ENCODE measurements at places on chromosomes 7 and 10.

GRCh38 chr10:124451276-124451675 lies 1.4 kb upstream of the NKX1-2 start:
- no peak for DNase-seq

DNA sequence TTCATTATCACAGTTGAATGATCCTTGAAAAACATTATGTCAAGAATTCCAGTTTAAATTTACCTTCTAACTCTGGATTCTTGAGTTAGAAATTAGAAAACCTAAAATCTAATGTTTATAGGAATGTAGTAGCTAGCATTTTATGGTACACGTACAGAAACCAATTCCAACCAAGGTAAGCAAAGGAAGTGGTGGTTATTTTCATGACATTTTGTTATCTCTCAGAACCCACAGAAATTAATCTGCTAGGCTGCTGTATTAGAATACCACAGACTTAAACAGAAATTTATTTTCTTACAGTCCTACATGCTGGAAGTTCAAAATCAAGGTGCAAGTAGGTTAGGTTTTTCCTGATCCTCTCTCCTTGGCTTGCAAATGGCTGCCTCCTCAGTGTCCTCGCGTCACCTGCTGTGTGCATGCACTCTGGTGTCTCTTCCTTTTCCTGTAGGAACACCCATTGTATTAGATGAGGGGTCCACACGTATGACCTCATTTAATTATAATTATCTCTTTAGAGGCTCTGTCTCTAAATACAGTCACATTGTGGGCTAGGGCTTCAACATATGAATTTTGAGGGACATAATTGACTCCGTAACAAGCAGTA lies 8.5 kb upstream of the CSTF2T start:
- DNase-seq: no peak

- DNase-seq: no peak
Observed at GRCh38 chr7:121002048-121002756, 13.7 kb downstream of the CPED1 start.

- DNase-seq: no peak
Observed at GRCh38 chr10:29302499-29302898, 13.6 kb downstream of the LYZL1 start.

- no peak for DNase-seq
Observed at GRCh38 chr10:48389846-48390557, 83.5 kb downstream of the MAPK8 start.

DNA sequence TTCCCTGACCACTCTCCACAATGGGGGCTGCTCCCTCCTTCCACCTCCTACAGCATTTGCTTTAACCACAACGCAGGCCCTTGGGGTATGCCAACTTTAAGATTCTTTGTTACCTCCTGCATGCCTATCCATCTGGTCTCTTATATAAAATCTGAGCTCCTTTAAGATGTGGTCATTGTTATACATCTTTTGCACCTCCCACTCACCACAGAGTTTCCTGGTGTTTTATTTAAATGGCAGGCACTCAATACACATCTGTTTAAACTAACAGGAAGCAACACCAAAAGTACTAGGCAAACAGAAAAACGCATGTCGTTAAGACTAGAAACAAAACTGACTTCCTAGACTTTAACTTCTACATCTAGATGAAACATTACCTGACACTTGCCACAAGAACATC lies 36.3 kb downstream of the SLC25A13 start:
- no peak for DNase-seq

DNA sequence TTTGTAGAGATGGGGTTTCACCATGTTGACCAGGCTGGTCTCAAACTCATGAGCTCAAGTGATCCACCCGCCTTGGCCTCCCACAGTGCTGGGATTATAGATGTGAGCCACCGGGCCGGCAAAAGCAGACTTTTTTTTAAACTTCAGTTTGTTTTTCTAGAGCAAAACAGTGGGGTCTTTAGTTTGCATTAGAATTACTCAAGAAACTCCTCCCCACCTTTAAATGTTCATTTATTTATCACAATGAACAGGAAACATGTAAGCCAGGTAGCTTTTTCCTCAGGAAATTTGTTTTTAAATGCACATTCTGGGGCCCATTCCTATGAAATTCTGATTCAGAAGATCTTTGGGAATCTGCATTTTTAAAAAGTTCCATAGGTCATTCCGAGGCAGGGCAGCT lies 56.0 kb upstream of the JAZF1 start:
- DNase-seq: no peak

DNA sequence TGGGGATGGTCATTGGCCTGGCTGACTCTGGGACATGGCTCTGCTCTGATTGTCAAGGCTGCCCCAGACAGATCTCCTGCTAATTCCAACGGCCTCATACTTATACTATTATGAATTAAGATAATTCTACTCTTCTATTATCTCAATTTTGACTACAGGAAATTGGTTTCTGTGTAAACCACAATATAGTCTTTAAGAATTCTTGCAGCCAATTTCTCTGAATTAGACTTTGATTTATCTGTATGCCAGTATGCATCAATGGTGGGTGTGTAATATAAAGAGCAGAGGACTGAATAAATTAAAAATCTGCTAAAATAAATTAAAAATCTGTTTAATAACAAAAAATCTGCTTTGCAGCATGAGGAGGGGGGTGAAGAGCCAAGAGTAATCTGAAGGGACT lies 27.0 kb downstream of the HIBADH start:
- no peak for DNase-seq

DNA sequence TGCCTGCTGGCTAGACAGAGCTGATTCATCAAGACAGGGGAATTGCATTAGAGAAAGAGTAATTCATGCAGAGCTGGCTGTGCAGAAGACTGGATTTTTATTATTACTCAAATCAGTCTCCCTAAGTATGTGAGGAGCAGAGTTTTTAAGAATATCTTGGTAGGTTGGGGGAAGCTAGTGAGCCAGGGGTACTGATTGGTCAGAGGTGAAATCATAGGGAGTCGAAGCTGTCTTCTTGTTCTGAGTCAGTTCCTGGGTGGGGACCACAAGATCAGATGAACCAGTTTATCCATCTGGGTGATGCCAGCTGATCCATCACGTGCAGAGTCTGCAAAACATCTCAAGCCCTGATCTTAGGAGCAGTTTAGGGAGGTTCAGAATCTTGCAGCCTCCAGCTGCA lies 39.8 kb downstream of the FOXI2 start:
- DNase-seq: no peak

- DNase-seq: no peak
Observed at GRCh38 chr7:94660006-94660405, 4.1 kb upstream of the SGCE start.

DNA sequence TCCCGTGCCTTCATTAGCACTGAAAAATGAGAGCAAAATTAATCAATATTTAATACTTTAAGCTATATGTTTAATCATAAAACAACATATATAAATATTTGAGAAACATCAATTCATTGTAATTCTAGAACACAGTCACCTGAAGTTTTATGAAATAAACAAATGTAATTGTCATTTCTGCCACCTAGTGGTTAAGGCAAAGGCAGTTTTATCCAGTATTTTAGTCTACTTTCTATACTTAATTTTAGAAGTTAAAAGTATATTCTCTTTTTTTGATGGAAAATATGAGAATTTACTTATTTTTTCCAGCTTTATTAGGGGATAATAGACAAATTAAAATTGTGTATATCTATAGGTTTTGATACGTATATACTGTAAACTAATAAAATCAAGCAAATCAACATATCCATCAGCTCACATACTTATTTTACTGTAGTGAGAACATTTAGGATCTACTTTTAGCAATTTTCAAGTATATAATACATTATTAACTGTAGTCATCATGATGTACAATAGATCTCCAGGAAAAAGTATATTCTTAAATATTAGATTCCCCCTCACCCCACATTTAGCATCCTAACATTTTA lies 16.9 kb downstream of the PCGF6 start:
- DNase-seq: no peak

GRCh38 chr10:22148961-22149360 lies 68.9 kb downstream of the EBLN1 start:
- DNase-seq: no peak

- no peak for DNase-seq
Observed at GRCh38 chr10:75652146-75652740, 220.8 kb downstream of the LRMDA start.
